ENCODE measurements at places on chromosomes 4 and X. TPM values are rescaled to one million over a fixed set of nuclear protein-coding genes. Genes with fewer than 3 reads are reported as not detected.
A peak's percentile ranks its signal among the peaks of the same experiment; 100 is the strongest.

Gene REPS2
- total RNA-seq: 0.31 TPM

Gene CISD2
- total RNA-seq: 25.2 TPM

Gene KLHL4
- not detected for total RNA-seq

Gene GRIA3
- total RNA-seq: 0.54 TPM

Gene TBC1D19
- 7.0 TPM for total RNA-seq

Gene IBSP
- total RNA-seq: not detected

Gene MAGEA12
- not detected for total RNA-seq

Gene TCEAL2
- total RNA-seq: 0.31 TPM

Gene SYNPO2
- 0.96 TPM for total RNA-seq

Gene MAGEH1
- total RNA-seq: 16.0 TPM

Gene GPRASP1
- 14.0 TPM for total RNA-seq

Gene ADH1A
- not detected for total RNA-seq

Gene HTT-AS
- total RNA-seq: not detected

Gene NUP62CL
- 3.5 TPM for total RNA-seq

DNA sequence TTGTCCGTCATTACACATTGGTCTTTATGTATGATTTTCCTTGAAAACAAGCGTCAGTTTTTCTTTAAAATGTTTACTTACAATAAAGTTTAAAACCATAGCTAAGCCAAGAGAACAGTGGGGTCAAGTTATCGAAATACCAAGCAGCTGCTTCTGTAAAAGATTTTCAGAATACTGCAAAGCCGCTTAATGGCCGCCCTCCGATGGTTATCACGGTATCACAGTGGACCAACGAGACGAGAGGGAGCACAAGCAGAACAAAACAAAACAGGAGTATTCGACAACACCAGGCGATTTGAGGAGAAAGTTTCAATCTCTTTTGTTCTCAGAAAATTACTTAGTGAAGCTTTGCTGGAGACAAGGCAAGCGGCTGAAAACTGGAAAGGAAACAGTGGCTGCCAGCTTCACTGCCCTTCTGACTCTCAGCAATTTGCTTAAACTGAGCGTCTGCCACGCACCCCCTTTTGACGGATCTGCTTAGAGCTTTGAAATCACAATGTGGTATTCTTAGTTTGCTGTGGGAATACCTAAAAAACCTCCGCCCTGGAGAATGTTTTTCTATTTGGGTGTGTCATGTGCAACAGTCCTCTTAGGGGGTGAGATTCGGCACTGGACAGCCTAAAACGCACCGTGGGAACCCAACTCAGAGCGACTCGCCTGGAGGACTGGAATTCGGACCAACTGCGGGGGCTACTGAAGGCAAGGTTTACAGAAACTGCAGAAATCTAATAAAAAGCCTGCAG is 199.8 kb downstream of the NSUN7 start:
- H3K4me1 ChIP-seq: no peaks in the 10 kb centered on the region
- DNase-seq: no peak
- no peaks in the 10 kb centered on the region for H3K36me3 ChIP-seq
- no peak overlapping the region for H3K4me3 ChIP-seq
- H3K27ac ChIP-seq: no peak overlapping the region

- DNase-seq: peak; percentile 65
- peak within 1 kb of the TSS; percentile 44 for H3K27ac ChIP-seq
- H3K36me3 ChIP-seq: peaks cover 2% of the 10 kb centered on the region
- H3K4me1 ChIP-seq: peaks cover under 1% of the 10 kb centered on the region
Measured at GRCh38 chr4:1113311-1114009, at the start of gene RNF212. TSS of gene RNF212 (minus strand) at chr4:1113564. CDS start at chr4:1113464, 100 bp downstream.

DNA sequence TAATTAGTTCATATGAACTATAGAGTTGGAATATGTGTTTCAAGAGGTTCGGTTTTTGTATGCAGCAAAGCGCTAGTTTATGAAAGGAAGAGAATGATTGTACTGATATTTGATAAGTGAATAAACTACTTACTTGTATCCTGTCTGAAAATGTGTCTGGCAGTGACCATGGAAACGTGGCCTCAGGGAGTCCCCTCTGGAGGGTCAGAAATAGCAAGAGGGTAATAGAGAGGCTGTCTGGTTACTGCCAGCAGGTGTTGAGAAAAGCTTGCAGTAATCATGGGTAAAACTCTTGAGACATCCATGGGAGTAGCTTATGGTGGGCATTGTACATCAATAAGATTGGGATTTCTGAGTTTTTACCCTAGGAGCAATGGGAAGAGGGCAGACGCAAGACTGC is 77.1 kb downstream of the DCLK2 start:
- H3K27me3 ChIP-seq: peaks cover 3% of the 10 kb centered on the region
- DNase-seq: no peak
- no peaks in the 10 kb centered on the region for H3K36me3 ChIP-seq
- no peak overlapping the region for H3K4me3 ChIP-seq

GRCh38 chr4:13266687-13267086 is 217.5 kb downstream of the RAB28 start:
- no peaks in the 10 kb centered on the region for H3K36me3 ChIP-seq
- no peaks in the 10 kb centered on the region for H3K4me1 ChIP-seq
- no peaks in the 10 kb centered on the region for H3K27me3 ChIP-seq
- H3K27ac ChIP-seq: no peak overlapping the region
- DNase-seq: no peak

- H3K4me3 ChIP-seq: no peak overlapping the region
- DNase-seq: no peak
- no peaks in the 10 kb centered on the region for H3K4me1 ChIP-seq
- no peaks in the 10 kb centered on the region for H3K27me3 ChIP-seq
- H3K27ac ChIP-seq: no peak overlapping the region
- H3K36me3 ChIP-seq: no peaks in the 10 kb centered on the region
Measured at GRCh38 chrX:80876877-80877276, 67.2 kb upstream of the BRWD3 start.

DNA sequence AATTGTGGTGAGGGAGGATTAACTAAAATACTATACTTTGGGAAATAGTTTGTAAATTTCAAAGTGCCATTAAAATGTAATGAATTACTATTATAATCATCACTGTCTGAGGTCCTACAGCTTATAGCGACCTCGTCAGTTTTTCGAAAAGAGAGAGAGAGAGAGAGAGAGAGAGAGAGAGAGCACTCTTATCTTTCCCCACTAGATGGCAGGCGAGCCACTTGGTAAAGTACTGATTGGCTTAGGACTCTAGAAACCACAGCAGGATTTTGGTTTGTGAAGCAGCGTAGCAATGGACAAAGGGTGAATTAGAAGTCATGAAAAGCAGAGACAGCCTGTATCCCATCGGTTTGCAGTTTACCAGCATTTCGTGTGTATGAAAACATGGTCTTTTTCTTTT is 52.5 kb downstream of the LINC00632 start:
- no peak for DNase-seq
- H3K27me3 ChIP-seq: peaks cover 12% of the 10 kb centered on the region
- H3K27ac ChIP-seq: no peak overlapping the region
- H3K4me1 ChIP-seq: no peaks in the 10 kb centered on the region
- no peaks in the 10 kb centered on the region for H3K36me3 ChIP-seq
- H3K4me3 ChIP-seq: no peak overlapping the region

- no peak overlapping the region for H3K4me3 ChIP-seq
- no peaks in the 10 kb centered on the region for H3K4me1 ChIP-seq
- no peaks in the 10 kb centered on the region for H3K36me3 ChIP-seq
- DNase-seq: no peak
- H3K27me3 ChIP-seq: peaks cover 2% of the 10 kb centered on the region
Measured at GRCh38 chr4:145341381-145341780, 140.3 kb upstream of the SMAD1 start.

DNA sequence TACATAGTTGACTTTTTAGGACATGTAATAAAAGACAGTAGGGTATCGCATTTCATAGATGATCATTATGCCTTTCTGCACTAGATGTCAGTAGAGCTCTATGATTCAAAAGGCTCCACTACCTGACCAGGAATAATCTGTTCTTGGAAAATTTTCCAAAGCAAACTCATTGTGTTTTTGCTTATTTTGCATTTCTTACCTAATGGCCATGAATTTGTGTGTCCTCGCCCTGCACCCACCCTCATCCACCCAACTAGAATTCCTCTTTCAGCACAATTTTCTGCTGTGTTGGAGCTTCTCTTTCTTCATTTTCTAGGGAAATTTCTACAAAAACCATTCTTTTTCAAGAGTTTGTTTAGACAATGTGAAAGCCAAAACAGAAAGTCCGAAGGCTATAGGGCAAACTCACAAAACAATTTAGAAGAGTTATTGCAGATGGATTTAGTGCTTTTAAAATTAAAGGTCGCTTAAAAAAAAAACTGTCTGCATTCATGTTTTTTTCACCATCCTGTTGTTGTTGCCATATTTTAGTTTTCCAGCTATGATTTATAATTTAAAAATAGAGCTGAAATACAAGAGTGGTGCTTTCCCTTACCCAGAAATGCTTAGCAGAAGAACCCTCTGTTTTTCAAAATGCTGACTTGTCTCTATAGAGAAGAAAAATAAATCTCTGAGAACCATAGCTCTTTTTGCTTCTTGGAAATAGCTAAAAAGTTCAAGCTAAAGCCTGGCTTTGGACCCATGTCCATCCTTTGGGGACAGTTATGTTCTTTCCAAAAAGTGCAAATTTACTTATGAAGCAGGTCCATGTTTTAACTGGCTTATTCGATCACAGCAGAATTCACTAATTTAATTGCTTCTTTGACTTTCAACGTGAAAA is 183.7 kb downstream of the SPATA18 start:
- H3K36me3 ChIP-seq: no peaks in the 10 kb centered on the region
- H3K27ac ChIP-seq: no peak overlapping the region
- H3K4me3 ChIP-seq: no peak overlapping the region
- no peaks in the 10 kb centered on the region for H3K4me1 ChIP-seq
- no peaks in the 10 kb centered on the region for H3K27me3 ChIP-seq

DNA sequence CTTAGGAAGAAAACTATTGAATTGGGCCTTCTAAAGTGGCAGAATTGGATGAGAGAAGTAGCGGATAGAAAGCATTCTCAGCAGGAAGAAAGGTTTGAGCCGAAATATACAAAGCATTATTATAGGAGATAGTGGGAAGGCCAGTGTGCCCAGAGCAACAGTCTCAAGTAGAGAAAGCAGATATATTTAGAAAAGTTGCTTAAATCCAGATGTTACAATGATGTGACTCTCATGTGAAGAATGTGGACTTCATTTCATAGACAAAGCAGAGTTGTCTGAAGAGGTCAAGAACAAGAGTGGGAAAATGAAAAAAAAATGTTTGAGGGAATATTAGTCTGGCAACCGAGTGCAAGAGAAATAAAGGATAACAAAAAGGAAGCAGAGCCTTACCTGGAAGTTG is 66.9 kb downstream of the SYNPO2 start:
- H3K4me3 ChIP-seq: no peak overlapping the region
- H3K27ac ChIP-seq: no peak overlapping the region
- H3K4me1 ChIP-seq: no peaks in the 10 kb centered on the region
- peaks cover 2% of the 10 kb centered on the region for H3K27me3 ChIP-seq
- H3K36me3 ChIP-seq: no peaks in the 10 kb centered on the region

DNA sequence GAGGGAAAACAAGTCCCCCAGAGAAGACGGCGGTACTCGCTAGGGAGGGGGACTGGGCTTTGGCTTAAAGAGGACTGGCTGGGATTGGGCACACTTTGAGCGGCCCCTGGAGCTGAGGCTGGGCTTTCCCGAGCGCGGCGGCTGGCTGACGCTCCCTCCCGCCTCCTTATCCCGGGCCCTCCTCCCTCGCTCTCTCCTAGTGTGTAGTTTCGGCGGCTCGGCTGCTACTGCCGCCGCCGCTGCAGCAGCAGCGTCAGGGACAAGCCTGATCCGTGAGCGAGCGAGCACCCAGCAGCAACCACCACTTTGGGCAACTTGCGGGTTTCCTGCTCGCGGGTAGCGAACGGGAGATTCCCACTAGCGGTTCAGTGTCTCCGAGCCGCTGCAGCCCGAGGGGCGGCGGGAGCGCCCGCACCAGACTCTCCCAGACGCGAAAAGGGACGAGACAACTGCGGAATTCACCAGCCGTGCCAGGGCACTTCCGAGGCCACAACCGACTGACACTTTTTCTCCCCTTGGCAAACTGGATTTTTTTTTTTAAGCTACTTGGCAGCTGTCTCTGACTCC is 632 bp upstream of the PCDH7 start:
- H3K4me3 ChIP-seq: no peak overlapping the region
- peaks cover 20% of the 10 kb centered on the region for H3K4me1 ChIP-seq
- H3K36me3 ChIP-seq: peaks cover 5% of the 10 kb centered on the region
- peaks cover 45% of the 10 kb centered on the region for H3K27me3 ChIP-seq

DNA sequence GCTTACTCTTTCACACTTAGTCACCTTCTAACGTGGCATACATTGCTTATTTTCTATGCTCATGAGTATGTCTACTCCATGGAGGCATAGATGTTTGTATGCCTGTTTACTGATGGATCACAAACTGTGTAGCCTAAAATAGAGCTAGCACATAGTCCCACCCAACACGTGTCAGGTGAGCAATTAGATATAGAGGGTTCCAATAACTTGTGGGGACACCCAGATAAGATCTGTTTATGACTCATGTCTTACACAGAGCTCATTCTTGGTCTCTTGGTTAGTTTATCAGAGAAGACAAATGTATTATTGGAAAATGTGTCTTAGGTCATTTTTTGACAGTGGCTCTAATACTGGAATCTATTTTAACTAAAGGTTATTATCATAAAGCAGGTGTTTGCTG is 6.8 kb downstream of the ZFP42 start:
- H3K27ac ChIP-seq: no peak overlapping the region
- H3K4me3 ChIP-seq: no peak overlapping the region
- H3K4me1 ChIP-seq: no peaks in the 10 kb centered on the region
- DNase-seq: no peak

GRCh38 chr4:174120446-174121295 is 162.8 kb downstream of the FBXO8 start:
- H3K4me3 ChIP-seq: peak overlapping the region; percentile 40
- H3K4me1 ChIP-seq: peaks cover 2% of the 10 kb centered on the region
- no peaks in the 10 kb centered on the region for H3K36me3 ChIP-seq
- no peak for DNase-seq
- H3K27ac ChIP-seq: no peak overlapping the region

- no peaks in the 10 kb centered on the region for H3K36me3 ChIP-seq
- DNase-seq: no peak
- peaks cover 4% of the 10 kb centered on the region for H3K4me1 ChIP-seq
- no peak overlapping the region for H3K27ac ChIP-seq
Measured at GRCh38 chr4:6011271-6011671, 7.0 kb downstream of the C4orf50 start.

DNA sequence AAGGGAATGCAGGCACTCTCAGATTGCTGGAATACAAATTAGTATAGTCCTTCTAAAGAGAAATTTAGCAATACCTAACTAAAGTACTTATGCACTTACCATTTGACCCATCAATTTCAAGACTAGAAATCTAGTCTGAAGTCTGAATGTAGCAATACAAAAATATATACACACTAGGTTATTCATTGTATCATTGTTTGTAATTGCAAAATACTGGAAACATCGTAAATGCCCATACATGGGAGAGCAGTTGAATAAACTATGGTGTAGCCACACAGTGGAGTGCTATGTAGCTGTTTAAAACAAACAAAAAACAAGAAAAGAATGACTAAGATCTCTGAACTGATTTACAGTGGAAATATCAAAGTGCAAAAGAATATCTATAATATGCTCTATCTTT is 346.4 kb downstream of the ZNF674 start:
- no peak for DNase-seq
- no peak overlapping the region for H3K4me3 ChIP-seq
- no peaks in the 10 kb centered on the region for H3K36me3 ChIP-seq

DNA sequence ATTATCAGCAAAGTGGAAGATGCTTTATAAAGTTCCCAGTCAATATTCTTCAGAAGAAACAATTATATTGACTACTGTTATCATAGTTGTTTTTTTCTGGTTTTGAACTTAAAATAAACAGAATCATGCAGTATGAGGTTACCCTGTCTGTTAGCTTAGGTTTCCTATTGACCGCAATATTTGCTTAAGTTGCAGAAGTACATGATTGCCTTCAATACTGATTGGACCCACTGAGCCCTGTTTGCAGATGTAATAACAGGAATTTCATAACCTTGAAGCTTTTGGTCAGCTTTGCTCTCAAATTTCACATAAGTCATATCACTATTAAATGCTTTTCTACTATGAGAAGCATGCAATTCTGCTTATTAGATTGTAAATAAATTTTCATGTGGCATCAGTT is 229.1 kb upstream of the FSTL5 start:
- no peak overlapping the region for H3K27ac ChIP-seq
- no peak overlapping the region for H3K4me3 ChIP-seq

Measured in activated naive CD8-positive, alpha-beta T cell treated with anti-CD3 and anti-CD28 coated beads, Interleukin-2, amount 10 ng/mL, durations not matched to agents 7 days and 5 days (primary cell).